Right renal cortex interstitium (tissue), 3 donors: ENCODE measurements at places on chromosomes 6 and 20. TPM values are rescaled to one million over a fixed set of nuclear protein-coding genes. Genes with fewer than 3 reads are reported as not detected.

Gene SLPI
- not detected for polyA plus RNA-seq

- DNase-seq, result no peak
These were observed at the start of gene POPDC3 for GRCh38 chr6:105179244-105180065. POPDC3 (minus strand) TSS chr6:105180014; CDS start chr6:105161909, 18,105 bp downstream.

GRCh38 chr6:129105793-129106192 is 222.9 kb downstream of the LAMA2 start:
- DNase-seq, result no peak

Gene BPI
- not detected for polyA plus RNA-seq

DNA sequence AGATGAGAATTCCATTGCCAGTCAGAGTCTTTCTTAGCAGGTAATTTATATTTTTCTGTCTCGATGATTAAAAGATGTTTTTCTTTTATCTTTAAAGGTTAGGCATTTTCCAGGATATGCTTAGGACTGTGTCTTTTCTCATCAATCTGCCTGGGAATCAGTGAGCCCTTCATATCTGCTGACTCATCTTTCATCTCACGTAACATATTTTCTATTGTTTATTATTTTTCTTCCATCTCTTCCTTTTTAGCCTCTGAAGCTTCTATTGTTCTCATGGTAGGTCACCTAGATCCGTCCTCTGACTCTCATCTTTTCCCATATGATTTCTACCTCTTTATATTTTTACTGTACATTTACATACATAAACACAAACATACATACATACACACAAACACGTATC is 8.7 kb downstream of the CCDC28A start:
- DNase-seq, result no peak

- no peak for DNase-seq
These were observed 198.4 kb upstream of the SOX4 start for GRCh38 chr6:21395121-21395520.

DNA sequence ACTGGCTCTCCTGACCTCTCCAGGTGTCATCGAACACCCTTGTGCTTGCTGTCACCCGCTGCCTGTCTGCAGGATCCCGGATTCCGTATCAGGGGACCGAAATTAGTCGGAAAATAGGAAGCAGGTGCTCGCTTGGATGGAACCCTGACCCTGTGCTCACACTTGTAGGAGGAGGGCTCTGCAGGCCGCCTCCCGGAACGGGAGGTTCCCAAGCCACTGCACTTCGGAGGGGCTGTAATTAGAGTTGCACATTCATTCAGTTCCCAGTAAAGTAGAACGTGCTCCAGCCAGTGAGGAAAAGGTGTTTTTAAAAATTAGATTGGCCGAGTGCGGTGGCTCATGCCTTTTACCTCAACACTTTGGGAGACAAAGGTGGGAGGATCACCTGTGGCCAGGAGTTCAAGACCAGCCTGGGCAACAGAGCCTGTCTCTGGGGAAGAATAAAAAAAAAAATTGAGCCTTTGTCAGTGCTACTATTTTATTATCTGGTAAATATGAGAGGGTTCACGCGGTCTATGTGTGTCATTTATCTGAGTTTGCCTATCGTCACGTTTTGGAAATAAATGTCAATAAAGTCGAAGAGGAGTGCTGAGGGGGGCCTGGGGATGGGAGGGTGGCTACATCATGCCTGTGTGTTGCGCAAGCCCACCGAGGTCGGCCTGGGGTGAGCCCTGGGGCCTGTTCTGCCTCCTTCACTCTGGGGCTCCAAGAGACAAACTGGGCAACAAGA is 1.5 kb upstream of the GMEB2 start:
- DNase-seq, result no peak

- no peak for DNase-seq
These were observed 28.4 kb downstream of the DCDC2 start for GRCh38 chr6:24329451-24329850.

DNA sequence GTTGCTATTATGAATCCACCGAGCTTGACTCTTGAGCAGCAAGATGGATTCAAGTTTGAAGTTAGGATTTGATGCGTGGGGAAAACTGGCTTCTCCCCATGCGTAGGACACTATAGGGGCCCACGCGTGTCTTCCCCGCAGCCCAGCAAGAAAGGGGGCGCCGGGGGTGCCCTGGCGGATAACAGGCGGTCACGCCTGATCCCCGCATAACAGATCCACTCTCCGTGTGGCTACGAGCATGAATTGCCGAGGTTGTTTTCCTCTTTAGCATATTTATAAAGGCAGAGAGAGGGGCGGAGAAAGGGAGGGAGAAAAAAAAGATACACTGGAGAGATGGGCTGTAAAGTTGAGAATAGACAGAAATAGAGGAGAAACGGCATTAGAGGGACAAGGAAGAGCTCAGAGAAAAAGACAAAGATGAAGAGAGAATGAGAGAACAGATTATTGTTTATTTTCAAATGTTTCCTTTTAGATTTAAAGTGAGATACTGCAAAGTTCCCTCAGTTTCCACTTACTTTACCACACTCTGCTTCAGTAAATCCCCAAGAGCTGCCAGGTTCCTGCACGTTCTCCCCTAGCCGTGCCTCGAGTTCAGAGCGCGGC is 32.0 kb downstream of the TFAP2A start:
- no peak for DNase-seq

Gene SAMD3
- polyA plus RNA-seq, result 0.96 TPM

GRCh38 chr20:63686492-63687321 is 9.7 kb upstream of the TNFRSF6B start:
- DNase-seq, result no peak

DNA sequence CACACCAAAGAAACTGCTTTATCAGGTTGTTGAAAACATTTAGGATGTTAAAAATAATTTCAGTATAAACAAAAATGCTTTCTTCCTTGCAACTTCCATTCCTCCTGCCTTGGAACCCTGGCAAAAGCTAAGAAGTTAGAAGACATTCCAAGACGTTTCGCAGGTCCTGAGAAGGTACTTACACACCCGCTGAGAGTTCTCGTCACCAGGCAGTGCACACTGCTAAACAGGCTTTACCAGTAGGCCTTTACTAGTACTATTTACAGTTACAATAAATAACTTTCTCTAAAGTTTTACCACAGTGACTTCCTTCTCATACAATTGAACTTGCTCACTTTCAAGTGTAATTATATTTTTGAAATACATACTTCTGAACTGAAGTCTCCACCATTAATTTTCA is 81.4 kb upstream of the RPS6KA2 start:
- no peak for DNase-seq

DNA sequence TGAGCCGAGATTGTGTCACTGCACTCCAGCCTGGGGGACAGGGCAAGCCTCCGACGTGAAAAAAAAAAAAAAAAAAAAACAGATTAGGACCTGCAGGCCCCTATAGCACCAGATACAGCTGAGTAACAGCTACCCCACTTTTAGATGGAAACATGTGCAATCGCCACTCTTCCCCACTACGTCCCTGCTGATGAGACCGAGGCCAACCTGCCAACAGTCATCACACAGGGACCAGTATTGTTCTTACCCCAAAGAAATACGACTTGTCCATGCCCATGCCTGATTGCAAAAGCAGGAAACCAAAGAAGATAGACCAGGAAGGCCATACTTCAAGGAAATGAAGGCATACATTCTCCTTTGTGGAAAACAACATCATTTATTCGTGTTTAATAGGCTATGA is 45.8 kb downstream of the ZMYND8 start:
- no peak for DNase-seq

Gene VNN1
- polyA plus RNA-seq, result 0.21 TPM

Gene COL12A1
- polyA plus RNA-seq, result 65.5 TPM

DNA sequence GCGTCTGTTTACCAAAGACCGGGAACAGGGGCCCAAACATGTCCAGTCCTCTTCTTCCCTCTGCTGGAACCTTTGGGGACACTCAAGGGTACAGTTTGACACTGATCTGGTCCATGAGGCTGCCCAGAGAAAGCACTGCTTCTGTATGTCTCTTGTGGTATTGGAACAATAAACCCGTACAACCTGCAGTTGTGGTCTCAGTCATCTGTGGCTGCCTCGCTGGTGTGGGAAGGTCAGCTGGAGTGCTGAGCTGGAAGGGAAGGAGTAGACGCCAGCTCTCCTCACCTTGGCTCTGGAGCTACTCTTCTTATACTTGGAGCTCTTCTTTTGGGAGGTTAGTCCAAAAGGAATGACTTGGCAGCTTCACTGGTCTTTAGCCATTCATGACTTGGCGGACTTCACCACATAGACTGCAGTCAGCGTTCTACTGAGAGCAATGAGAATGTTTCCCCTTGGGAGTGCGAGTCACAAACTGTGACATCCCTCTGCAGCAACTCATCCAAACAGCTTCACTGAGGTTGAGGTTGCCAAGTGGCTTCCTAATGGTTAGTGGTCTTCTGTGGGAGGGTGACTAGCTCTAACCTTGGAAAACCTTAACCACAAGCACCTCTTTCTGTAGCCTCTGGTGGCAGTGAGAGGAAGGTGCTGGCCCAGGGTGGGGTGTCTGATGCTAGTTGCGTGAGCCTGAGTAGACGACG is 81.2 kb downstream of the ASXL1 start:
- no peak for DNase-seq

Gene CD109
- 15.5 TPM for polyA plus RNA-seq

GRCh38 chr6:6509284-6509683 is 79.2 kb upstream of the LY86 start:
- no peak for DNase-seq

Gene IL20RA
- polyA plus RNA-seq, result 1.4 TPM

DNA sequence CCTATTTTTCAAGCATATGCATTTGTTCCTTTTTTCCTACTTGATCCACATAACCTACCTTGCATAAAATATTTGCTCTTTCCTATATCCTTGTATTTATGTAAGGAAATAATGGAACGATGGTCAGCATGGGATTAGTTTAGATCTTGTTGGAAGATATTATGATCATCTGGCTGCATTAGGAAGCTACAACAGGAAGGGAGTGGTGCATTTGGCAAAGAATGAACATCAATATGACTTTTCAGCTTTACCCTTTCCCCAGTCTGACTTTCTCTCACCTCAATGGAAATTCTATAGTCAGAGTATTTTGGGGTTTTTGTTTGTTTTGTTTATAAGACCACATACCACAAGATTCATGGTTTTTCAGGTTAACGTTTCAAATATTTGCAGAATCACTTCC is 66.0 kb downstream of the HS3ST5 start:
- DNase-seq, result no peak

DNA sequence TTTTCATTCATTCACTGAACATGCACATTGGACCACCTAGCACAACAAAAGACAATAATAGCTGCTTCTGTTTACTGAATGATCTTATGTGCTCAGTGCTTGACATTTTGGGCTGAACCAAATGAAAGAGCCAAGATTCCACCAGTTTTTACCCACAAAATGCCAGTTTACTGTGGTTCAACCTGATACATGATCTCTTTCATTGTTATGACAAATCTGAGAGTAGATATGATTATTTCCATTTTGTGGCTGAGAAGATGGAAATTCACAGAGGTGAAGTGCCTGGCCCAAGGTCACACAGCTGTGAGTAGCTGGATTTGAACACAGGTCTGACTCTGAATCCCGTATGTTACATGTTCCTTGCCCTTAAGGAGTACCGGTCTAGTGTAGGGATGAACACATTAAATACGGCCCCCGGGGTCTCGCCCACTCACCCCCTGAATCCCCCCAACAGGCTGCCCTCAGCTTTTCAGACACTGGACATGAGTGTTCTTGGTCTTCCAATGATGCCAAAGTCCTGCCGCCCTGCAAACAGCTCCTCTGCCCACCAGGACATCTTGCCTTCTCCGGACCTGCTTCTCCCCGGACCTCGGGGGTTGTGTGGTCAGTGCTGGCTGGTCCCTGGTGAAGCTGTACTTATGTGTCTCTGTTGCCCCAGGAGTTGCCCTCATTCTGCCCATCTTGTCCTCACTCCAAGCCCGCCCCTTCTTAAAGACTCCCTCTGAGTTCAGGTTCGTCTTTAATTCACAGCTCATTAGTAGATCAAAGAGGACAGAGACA is 58.6 kb upstream of the SLC32A1 start:
- DNase-seq, result no peak

- DNase-seq, result no peak
These were observed at the start of gene GATA5 for GRCh38 chr20:62475772-62476055. GATA5 (minus strand) TSS chr20:62475995; CDS start chr20:62475521, 474 bp downstream.

- no peak for DNase-seq
These were observed 128.9 kb downstream of the KIF13A start for GRCh38 chr6:17858584-17858983.

- DNase-seq, result no peak
These were observed 714.0 kb downstream of the MAFB start for GRCh38 chr20:39974966-39975501.

DNA sequence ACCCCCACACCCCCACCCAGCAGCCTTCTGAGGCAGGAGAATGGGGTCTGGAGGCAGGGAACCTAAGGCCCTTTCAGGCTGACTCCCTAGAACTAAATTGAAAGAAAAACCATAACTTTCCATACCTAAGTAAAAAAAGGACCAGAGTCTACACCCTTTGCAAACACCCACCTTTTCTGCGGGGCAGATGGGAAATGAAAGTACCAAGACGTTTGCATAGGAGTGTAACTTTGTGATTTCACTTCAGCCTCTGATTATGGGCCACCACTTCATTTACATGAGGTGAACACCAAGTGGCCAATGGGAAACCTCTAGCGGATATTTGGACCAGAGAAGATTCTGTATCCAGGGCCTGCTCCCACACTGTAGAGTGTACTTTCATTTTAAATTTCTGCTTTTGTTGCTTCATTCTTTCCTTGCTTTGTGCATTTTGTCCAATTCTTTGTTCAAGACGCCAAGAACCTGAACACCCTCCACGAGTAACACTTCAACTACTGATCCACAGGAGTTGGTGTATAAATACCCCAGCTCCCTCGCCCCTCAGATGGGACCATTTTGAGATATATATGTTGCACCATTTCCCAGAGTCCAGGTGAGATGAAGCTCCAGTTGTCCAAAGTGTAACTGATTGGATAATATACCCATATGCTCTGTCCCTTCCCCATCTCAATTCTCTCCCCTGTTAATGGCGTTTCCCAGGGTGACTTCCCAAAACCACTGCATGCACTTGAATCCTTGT is 18.9 kb upstream of the SRSF6 start:
- no peak for DNase-seq
